ENCODE measurements at places on chromosomes 16 and 17. TPM values are rescaled to one million over a fixed set of nuclear protein-coding genes. Genes with fewer than 3 reads are reported as not detected.

GRCh38 chr17:27778183-27778582 lies 22.1 kb downstream of the NOS2 start:
- H3K4me3 ChIP-seq, result no peak overlapping the region
- H3K27ac ChIP-seq, result no peak overlapping the region
- H3K36me3 ChIP-seq, result no peaks in the 10 kb centered on the region
- no peak for DNase-seq
- no peaks in the 10 kb centered on the region for H3K27me3 ChIP-seq
- H3K4me1 ChIP-seq, result no peaks in the 10 kb centered on the region

DNA sequence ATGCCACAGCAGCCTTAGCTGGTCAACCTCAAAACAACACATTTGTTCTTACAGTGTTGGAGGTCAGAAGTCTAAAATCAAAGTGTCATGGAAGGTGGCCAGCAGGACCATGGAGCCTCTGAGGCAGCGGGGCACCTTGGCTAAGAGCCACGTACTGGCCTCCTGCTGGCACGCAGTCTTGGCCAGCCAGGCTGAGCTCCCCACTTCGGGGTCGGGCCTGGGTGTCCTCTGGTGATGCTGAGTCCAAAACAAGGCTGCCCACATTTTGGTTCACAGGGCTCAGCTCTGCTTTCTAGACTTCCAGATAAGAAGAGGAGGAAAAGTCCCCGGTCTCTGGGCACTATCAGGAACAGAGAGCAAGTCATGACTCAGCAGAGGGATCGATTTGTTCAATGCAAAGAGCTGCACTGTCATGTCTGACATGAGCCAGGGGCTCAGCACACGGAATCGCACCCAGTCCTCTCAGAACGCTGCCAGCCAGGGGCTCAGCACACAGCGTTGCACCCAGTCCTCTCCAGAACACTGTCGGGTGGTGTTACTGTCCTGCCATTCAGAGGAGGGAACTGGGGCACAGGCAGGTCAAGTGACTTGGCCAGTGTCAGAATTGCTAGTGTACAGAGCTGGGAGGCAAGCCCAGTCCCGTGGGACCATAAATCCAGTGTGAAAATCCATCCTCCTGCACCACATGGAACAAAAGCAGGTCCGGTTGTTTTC lies 2.5 kb downstream of the LGALS9 start:
- no peaks in the 10 kb centered on the region for H3K36me3 ChIP-seq
- no peak overlapping the region for H3K4me3 ChIP-seq
- DNase-seq, result no peak
- H3K4me1 ChIP-seq, result peaks cover 21% of the 10 kb centered on the region

GRCh38 chr17:76720211-76720610 lies 6.2 kb downstream of the JMJD6 start:
- no peaks in the 10 kb centered on the region for H3K36me3 ChIP-seq
- no peaks in the 10 kb centered on the region for H3K27me3 ChIP-seq
- no peak overlapping the region for H3K4me3 ChIP-seq
- no peak for DNase-seq
- no peak overlapping the region for H3K27ac ChIP-seq

Gene CD7
- total RNA-seq, result 0.27 TPM

GRCh38 chr16:72241930-72242329 lies 70.0 kb upstream of the PMFBP1 start:
- H3K4me3 ChIP-seq, result no peak overlapping the region
- H3K36me3 ChIP-seq, result no peaks in the 10 kb centered on the region
- DNase-seq, result peak; percentile 34
- H3K27me3 ChIP-seq, result peaks cover 3% of the 10 kb centered on the region
- H3K4me1 ChIP-seq, result no peaks in the 10 kb centered on the region
- H3K27ac ChIP-seq, result no peak overlapping the region
